ENCODE measurements at places on chromosomes 11 and 22.

DNA sequence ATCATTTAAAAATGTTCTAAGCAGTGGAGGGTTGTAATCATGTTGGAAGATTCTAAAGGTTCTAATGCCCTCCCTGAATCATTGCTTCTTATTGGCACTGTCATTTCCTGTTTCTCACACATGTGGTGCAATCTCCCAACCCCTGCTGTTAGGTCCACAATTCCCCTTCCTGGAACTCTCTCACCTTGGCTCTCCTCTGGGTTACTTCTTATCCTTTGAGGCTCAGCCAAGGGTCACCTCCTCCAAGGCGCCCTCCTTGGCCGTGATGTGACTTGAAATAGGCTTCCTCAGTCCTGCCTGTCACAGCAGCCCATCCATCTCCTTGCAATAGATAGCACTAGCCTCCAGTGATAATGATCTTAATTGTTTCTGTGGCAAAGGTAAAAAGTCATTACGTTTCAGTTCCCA lies 149.8 kb downstream of the TTC17 start:
- no peak for DNase-seq

- DNase-seq, result no peak
Measured at GRCh38 chr11:91563176-91563575, 661.4 kb upstream of the FAT3 start.

- DNase-seq, result no peak
Measured at GRCh38 chr11:25702417-25702816, 629.5 kb upstream of the ANO3 start.

DNA sequence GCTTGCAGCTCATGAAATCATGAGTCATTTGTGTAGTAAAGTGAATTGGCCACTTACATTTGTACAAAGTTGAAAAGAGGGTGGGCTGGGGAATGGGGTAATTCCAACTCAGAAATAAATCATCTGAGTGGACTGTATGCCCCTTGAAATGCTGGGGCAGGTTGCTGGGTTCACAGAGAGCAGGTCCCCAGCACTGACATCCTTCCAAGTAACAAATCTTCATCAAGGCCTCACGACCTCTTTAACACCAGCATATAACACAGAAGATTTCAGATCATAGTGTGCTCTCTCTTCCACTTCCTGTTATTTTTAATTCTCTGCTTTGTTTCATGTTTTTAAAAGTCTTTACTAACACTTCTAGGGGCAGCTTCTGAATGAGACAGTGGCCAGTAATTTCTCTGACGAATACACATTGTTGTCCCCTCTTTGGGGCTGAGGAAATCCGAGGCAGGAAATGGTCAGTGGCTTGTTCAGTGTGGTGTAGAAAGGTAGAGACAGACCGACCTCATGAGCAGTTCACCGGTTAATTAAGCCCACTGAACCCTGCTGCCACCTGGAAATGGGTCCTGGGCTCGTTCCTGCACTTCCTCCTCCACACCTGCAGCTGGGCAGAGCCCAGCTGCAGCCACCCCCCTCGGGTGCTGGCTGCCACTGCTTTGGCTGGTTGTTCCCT lies 127.7 kb downstream of the MAML2 start:
- no peak for DNase-seq

DNA sequence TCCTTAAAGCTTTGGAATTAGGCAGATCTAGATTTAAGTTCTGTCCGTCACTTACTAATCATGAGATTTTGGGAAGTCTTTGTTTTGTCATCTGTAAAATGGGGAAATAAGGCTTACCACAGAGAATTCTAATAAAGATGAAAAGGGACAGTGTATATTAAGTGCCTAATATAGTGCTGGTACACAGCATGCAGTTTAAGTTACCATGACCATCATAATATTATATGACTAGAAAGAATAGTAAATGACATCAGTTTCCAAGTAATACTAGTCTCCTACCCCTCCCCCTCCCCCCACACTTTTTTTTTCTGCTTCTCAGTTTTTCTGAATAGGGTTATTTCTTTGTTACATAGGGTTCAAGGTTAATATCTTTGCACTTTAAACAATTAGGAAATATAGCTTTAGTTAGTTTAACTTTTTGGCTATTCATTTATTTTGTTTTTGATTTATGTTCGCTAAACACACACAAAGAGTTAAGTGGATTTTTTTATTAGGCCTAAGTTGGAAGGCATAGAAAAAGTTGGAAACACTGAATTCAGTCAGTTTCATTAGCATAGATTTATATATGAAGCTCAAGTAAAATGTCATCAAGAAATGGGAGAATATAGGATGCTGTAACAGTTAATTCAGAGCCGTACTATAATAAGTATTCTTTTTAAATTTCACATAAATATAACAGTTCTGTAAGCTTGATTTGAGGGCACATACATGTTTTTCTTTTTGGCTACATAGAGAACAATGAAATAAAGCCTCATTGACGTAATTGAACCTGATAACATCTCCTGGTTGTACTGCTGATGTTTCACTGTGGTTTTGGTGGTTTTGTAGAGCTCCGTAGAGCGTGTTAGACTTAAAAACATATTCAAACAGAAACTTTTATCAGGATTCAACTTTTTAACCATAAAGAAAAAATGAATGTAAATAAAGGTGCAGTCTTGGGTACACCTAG lies 121.2 kb downstream of the PDE3B start:
- DNase-seq, result no peak

DNA sequence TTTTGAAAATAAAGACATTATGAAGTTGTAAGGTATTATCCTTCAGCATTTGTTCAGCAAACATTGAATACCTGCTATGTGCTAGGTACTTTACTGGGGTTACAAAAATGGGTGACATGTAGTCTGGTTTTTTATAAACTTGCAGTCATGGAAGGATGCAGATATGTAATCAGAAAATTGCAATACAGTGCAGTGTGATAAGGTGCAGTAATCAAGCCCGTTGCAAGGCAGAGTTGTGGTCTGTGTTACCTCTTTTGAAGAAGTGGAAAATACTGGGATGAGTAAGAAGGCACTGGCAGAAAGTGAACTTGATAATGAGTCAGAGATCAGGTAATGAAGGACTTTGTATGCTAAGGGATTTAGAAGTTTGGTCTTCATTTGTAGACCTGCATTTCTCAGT lies 8.1 kb downstream of the FBXO7 start:
- no peak for DNase-seq

- no peak for DNase-seq
Measured at GRCh38 chr11:13287036-13287435, 9.4 kb downstream of the BMAL1 start.

DNA sequence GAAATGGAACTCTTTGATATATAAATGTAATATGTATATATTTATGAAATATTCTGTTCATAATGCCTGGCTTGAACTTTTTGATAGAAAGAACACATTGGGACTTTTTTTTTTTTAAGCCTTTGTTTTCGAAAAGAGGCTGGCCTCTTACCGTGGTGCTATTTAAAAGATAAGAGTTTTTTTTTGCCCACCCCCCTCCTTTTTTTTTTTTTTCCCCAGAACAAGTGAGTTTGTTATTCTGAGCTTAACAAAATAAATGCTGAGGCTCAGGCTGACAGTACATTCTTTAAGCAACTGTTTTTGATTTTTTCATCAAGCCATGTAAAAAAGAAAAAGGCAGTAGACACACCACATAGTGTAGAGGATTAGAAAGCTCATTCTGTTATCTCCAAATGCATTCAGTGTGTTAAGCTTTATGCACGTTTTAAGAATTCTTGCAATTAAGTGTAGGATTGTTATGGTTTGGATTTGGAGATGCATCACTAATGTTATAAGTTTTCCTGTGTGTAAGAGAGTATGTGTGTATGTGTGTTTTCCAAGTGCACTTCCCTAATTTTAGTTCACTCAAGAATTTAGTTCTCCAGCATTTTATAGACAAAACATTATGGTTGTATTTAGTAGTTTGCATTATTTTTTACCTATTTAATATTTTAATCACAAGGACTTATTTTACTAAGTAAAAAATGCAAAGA lies 12.0 kb downstream of the PDHX start:
- no peak for DNase-seq
